ENCODE measurements at places on chromosomes 4 and X. TPM values are rescaled to one million over a fixed set of nuclear protein-coding genes. Genes with fewer than 3 reads are reported as not detected.

The DUX4 gene
- total RNA-seq = not detected

The UGT2B15 gene
- not detected for total RNA-seq

The SHROOM2 gene
- 4.6 TPM for total RNA-seq

The BRCC3 gene
- 10.6 TPM for total RNA-seq

The GC gene
- total RNA-seq = not detected

The FAM9B gene
- total RNA-seq = not detected

The AREG gene
- total RNA-seq = 225 TPM

The GPRASP3 gene
- total RNA-seq = 1.7 TPM

Measured in tracheal epithelial cell (primary cell).